Skeletal muscle cell (primary cell): ENCODE measurements at places on chromosomes 2 and 18.
A peak's percentile ranks its signal among the peaks of the same experiment; 100 is the strongest.

DNA sequence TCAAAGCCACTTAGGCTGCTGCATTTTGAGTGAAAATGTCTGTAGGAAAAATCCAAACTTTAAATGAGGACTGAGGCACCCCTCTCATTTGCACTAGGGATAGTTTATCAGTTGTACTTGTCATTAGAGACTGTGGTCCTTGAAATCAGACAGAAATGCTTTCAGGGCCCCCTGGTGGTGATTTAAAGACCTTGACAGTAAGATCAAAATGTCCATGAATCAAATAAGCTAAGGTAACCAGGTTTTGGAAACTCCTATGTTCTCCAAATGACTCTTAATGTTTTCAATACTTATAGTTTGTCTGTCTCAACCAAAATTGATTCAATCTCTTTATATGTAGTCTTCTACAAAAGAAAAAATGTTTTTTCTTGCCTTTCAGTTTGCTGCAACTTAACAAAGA, 28.8 kb upstream of the DDX18 start:
- no peak for DNase-seq

DNA sequence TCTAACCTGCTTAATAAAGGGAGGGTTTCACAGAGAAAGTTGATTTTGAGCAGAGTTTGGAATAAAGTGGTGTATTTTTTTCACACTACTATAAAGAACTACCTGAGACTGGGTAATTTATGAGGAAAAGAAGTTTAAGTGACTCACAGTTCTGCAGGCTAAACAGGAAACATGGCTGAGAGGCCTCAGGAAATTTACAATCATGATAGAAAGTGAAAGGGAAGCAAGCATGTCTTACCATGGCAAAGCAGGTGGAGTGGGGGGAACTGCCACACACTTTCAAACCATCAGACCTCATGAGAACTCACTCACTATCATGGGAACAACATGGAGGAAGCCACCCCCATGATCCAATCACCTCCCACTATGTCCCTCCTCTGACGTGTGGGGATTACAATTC, 546.7 kb downstream of the EPHA4 start:
- DNase-seq: no peak

DNA sequence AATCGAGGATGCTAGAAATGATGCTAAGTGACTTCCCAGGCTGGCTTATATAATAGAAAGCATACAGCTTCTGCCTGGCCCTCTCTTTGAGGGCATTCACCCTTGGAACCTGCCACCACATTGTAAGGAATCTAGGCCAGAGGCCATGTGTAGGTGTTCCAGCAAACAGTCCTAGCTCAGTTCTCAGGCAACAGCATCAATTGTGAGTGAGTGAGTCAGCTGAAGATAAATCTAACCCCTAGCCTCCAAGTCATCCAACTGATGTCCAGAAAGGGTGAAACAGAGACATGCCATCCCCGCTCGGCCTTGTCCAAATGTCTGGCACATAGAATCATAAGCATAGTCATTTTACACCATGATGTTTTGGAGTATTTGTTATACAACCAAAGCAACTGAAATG, 324.3 kb upstream of the KLHL14 start:
- peak; percentile 4 for DNase-seq

GRCh38 chr18:28159055-28159454, 17.9 kb downstream of the CDH2 start:
- DNase-seq: no peak

DNA sequence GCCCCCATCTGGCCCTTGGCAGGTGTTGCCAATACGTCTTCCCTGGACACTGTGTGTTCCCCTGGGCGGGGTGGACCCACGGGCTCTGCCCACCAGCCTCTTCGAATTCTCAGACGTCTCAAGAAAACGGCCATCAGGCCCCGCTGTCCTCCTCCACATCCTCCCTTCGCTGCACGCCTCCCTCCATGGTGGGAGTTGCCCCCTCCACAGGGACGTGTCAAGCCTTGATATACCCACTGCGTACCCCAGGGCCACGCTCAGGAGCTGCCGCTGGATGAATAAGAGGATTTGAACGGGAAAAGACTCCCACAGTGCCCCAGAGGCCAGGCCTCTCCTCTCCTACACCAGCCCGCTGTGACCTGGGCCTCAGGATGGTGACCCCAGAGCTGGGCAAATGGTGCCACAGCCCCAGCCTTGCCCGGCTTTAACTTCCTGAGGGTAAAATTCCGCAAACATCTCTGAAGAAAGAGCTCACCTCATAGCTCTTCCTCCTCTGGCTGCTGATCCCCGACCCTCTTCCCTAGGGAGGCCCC, 399.3 kb upstream of the MYT1L start:
- DNase-seq: no peak

DNA sequence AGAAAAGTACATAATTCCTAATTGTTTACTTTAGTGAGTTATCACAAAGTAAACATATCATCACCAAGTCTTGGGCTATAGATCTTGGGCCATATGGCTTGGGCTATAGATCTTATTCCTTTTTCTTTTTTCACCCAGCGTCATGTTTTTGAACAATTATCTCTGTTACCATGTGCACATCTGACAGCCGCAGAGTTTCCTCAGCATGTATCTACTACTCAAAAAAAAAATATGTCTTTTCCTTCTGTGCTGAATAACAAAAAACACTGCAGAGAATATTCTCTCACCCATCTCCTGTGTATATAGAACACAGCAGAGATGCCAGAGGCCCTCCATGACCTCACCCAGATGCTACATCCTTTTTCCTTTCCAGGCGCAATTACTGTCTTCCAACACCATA, 76.2 kb upstream of the MYO3B start:
- DNase-seq: no peak

GRCh38 chr2:113034016-113034415, 18.7 kb downstream of the IL36B start:
- DNase-seq: no peak

- no peak for DNase-seq
These were observed 10.6 kb upstream of the TRABD2A start for GRCh38 chr2:84891355-84892010.

DNA sequence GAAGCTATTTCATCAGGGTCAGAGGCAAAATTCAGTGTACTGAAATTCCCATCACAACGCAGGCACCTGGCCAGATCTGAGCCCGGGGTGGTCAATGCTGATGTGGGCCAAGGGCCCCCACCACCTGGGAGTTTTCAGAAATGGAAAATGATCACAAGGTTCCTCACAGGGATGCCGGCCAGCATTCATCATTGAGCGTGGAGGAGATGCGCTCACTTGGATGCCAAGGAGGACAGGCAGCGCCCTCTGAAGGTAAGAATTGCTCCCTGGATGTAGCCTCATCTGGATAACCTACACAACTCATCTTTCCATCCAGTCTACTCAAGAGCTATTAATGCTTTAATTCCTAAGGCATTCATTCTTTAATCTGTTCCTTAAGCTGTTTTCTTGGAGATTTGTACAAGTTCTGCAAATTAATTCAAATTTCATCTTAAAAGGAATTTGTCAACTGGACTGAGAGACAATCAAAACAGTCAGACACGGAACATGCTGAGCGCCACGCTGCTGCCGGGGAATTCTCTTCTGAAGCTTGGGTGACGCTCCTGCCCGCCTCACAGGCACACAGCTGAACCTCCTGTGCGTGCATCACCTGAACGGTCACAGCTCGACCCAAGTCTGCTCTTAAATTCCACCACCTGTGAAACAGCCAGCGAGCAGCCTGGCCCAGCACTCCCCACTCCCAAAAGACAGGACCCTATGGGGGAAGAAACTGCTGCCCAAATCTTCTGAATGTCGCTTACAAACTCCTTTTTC, 206.7 kb downstream of the HDAC4 start:
- no peak for DNase-seq

- no peak for DNase-seq
These were observed 199.9 kb downstream of the HDAC4 start for GRCh38 chr2:239200646-239201530.

DNA sequence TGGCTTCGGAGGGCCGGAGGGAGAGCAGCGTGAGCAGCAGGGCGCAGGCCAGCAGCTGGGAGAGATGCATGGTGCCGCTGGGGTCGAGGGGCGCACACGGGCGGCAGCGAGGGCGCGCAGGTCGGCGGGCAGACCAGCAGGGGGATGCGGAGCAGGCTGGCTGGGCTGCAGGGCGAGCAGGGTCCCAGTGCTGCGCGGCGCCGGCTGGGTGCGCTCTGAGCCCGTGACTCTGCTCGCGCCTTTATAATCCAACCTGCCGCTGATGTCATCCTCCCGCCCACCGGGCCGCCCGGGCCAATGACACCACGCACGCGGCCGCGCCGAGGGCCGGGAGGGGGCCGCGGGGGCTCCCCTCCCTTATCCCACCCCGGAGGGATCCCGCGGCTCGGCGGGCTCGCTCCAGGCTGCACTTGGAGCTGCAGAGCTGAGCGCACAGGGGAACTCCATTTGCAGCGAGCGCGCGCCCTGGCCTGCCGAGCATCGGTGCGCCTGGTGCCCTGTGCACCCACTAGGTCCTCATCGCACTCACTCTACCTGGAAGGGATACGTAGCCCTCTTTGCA, at the start of gene NPPC:
TSS of gene NPPC (minus strand) at position 217 of the 562 bp plus-strand sequence. CDS start at position 70, 147 bp downstream.
- no peak for DNase-seq

- DNase-seq: no peak
These were observed 52.4 kb upstream of the UPP2 start for GRCh38 chr2:158049129-158049855.

DNA sequence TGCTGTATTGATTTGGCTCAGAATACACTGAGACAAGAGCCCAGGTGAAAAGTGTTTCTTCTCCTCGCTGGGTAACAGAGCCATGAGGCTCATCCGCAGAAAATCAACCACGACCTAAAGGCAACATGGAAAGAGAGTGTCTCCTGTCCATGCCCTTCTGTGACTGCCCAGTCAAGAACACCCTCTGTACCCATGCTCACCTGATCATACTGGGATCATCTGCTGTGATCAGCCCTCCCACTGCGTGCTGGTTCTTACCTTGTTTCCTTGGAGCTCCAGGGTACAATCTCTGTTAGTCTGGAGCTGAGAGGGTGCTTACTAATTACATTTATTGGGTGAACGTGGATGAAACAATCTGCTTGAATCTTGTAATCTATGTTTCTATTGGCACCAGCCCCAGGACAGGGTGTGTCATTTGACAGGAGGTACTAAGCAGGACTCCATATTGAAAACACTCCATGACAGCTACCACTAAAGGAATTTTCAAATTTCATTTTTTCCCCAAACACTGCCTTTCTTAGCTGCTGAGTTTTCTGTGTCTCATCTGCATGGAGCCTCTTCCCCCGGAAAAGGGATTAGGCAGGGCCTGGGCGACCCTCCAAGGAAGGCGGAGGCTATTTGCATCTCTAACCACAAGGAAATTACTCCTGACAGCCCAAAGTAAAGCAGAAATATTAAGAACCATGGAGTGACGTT, 39.7 kb upstream of the GRP start:
- DNase-seq: peak; percentile 23

DNA sequence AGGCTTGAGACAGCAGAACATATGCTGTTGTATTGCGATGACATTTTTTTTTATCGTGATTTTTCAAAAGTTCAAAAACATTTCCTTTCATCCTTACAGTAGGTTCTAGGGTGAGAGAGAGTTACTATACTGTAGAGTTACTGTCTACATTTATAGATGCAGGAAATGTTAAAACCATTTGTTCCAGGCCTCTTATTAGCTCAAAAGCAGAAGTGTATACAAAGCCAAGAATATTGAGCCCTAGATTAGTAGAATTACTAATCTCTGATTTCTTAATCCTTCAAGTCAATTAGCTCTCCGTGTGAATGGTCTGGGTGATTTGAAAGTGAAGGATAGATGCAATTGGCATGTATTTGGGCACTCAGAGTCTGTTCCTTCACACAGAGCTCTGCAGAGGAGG, 73.1 kb downstream of the MAPRE2 start:
- DNase-seq: no peak

GRCh38 chr18:3367491-3368091, 82.4 kb upstream of the TGIF1 start:
- peak; percentile 25 for DNase-seq

- no peak for DNase-seq
These were observed 15.1 kb downstream of the MYCN start for GRCh38 chr2:15955232-15955988.

DNA sequence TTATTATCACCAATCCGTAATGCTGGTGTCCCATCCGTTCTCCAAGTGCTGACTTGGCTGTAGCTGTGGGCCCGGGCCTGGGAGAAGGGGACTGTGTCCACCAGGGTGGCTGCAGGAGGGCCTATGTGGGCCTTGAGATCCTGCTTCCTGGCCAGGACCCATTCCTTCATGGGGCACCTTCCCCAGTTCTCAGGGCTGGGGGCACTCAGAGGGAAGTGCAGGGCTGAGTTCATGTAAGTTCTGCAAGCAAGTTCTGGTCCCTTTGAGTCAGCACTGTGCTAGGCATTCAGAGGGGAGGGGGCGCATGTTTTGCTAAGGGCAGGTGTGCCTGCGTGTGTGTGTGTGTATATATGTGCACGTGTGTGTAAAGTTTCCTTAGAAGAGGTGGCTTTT, 94.0 kb downstream of the GLI2 start:
- no peak for DNase-seq

DNA sequence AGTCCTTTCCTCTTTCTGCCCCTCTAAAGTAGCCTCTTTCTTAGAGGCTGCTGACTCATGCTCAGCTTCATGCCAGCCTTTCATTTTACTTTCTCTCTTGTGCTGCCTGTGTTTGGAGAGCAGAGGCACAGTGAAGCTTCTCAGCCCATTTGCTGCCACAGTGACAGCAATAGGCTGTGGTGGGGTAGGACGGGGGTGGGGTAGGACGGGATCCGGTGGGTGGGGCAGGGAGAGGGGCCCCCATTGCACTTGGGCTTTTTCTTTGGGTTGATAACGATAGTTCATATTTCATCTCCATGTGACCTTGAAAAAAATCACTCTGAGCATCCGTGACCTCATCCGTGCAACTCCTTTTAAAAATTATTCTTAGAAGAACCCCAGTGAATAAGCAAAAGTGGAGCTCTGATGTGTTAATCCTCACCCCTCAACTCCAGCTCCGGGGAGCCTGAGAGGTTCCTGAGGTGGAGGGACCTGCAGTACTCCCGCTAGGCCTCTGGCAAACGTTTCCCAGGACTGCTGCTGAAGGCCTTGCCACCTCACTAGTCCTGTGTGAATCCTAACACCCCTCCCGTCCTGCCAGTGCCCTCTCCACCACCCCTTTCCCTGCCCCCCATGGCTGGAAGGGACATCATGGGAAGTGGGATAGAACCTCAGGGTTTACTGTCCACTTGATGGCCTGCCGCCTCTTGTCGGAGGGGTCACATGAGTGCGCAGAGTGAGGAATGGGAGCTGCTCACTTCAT, 70.8 kb downstream of the INPP4A start:
- DNase-seq: no peak

- peak; percentile 79 for DNase-seq
These were observed 47.7 kb upstream of the SMIM21 start for GRCh38 chr18:75475228-75475627.

GRCh38 chr2:50263728-50264127, 768.2 kb downstream of the NRXN1 start:
- no peak for DNase-seq

DNA sequence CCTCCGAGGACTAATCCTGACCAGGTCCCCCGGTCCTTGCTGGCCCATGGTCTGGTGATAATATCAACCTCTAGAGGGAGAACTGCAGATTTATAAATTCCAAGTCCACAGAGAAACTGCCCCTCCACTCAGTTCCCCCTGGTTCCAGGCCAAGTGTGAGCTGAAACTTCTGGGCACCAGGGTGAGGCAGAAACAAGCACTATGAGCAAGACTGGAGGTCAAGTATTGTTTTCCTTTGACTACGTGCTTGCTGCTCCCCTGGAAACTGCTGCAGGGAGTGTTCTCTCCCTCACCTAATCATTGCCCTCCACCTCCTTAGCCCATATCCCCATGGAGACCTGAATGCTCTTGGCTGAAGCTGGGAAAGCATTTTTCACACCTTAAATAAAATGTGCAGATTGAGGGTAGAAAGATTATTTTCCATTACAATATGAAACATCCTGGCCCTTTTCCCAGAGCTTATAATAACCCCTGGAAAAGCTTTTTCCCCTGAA, 135.2 kb downstream of the RDH14 start:
- no peak for DNase-seq

GRCh38 chr2:113370478-113371091, 66.9 kb upstream of the ZNG1B start:
- DNase-seq: peak; percentile 36
